NCI-H526 treated with DMSO at 0.1 percent for 48 hours (cell line): ENCODE measurements at places on chromosomes 12 and 14.

DNA sequence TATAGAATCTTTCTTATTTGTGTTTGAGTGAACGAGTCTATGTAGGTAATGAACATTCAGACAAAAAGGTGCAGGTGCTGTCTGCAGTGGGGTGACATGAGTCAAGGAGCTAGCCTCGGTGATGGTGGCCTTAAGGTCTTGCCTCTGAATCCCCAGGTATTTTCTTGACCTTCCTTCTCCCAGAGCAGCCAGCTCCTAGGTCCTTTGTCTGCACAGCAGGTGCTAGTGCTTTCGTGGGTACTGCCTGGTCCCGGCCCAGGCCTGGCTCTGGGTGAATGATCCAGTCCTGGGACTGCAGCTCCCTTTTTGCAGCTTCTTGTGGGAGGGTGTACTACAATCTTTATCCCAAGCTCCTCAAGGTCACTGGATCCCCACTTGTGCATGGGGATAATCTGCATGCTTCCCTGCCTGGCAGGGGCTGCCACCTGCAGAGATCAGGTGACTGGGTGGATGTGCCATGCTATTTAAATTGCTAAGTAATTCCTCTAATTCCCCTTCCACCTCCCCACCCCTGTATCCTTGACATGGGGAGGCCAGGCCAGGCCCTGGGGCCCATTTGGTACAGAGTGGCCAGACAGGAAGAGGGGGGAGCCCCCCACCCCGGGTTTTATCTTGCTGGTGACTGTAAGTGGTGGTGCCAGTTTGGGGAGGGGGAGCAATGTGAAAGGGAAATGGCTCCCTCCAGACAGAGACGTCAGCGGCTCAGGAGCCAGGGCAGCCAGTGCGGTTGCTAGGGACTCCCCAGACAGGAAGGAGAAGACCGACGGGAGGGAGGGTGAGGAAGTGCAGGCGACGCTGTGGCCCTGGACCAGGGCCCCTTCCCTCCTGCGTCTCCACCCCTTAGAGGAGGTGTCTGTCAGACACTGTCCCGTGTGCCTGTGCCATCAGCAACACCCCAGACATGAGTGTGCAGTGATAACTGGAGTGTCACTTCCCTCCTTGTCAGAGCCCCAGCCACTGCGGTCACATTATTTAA is 6.7 kb downstream of the VASH1 start:
- DNase-seq, result no peak

GRCh38 chr12:57835366-57836288 is 10.9 kb downstream of the CTDSP2 start:
- no peak for DNase-seq

- DNase-seq, result no peak
Measured at GRCh38 chr12:78085542-78086182, 255.0 kb downstream of the NAV3 start.

GRCh38 chr14:85060121-85060520 is 469.8 kb upstream of the FLRT2 start:
- DNase-seq, result no peak

- no peak for DNase-seq
Measured at GRCh38 chr14:65866448-65866847, 453.9 kb downstream of the FUT8 start.

DNA sequence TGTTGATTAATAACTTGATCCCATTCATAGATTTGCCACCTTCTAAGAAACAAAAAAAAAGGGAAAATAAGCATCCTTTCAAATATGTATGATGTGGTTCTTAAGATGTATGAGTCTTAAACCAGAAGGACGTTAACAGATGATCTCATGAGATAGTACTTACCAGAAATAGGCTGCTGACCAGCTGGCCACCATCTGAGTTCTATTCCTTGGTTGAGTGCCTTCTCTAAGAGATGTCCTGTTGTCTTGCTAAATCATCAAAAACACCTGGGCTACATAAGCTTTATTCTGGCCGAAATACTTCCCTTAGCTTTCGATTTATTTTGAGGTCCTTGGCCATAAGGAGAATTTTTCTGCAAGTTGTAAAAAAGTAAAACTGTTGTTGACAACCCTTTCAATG is 55.6 kb downstream of the GPR65 start:
- no peak for DNase-seq

- DNase-seq, result no peak
Measured at GRCh38 chr12:76708296-76708695, 55.6 kb upstream of the ZDHHC17 start.

GRCh38 chr14:45559626-45560025 is 306.6 kb upstream of the MIS18BP1 start:
- DNase-seq, result no peak

DNA sequence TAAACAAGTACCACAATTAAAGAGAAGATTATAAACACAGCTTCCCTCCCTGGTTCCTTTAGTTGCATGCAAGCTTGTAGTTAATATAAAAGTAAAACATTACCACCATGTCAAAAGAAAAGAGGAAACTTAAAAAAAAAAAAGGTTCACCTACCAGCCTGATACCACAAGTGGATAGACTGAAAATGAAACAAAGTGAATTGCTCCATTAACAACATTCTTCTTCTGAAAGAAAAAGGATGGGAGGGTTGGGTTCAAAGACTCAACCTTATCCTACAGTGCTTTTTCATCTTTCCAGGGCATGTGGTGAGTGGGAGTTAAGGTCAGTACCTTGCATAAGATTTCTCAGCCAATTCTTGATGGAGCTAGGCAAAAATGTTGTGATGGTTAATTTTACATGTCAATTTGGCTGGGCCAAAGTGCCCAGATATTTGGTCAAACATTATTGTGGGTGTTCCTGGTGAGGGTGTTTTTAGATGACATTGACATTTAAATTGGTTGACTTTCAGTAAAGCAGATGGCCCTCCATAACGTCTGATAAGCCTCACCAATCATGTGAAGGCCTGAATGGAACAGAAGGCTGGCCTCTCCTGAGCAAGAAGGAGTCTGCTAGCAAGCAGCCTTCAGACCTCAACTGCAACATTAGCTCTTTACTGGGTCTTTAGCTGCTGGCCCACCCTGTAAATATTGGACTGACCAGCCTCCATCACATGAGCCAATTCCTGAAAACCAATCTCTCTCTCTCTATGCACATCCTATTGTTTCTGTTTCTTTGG is 28.8 kb downstream of the VCPKMT start:
- no peak for DNase-seq

GRCh38 chr14:89327771-89328212 is 89.2 kb downstream of the FOXN3 start:
- DNase-seq, result no peak

- no peak for DNase-seq
Measured at GRCh38 chr12:67969134-67969802, 20.0 kb upstream of the IFNG-AS1 start.

DNA sequence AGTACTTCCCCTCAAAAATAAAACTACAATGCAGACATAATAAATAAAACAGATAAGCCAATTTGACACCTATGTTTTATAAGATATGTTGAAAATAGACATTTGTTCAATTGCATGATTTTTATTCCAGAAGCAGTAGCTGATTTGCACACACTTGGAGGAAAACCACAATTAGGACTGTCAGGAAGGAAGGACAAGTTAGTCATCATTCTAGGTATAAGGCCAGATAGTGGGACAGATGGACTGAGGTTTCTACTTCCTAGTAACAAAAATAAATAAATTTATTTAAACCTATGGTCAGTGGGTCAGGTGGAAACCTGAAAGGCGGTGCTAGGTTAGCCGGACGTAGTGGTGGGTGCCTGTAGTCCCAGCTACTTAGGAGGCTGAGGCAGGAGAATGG is 141.8 kb upstream of the RASSF8 start:
- DNase-seq, result no peak

DNA sequence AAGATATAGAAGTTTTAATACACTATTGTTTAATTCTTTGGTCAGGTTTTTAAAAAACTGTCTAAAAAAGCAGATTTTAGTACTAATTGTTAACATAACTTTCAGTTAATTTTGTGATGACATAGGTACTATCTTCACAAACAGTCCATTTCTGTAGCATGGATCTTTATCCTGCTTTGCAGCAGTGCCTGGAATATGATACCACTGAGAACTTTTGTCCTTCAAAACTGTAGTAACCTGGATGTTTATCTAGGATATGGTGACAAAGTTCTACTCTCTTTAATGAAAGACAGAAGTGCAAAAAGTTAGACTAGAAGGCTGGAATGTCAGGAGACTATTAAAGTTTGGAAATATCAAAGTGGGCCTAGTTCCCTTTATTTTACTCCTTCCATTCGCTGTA is 159.9 kb downstream of the SYNE2 start:
- no peak for DNase-seq

DNA sequence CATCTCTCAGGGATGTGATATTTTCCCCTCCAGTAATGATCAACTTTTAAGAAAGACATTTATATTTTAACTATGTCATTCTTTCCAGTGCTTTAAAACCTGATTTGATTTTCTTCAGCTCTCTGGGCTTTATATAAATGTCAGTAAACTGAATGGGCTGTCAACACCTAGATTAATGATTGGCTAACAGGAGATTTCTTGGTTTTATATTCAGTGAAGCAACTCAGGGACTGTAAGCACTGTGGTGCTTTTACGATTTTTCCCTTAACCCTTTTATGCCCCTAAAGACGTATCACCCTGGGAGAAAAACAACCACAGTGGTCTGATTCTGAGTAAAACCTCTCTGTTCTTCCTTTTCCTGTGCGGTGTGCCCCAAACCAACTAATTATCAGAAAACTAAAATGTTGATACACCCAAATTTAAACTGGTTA is 38.0 kb downstream of the PTGER2 start:
- DNase-seq, result no peak

- no peak for DNase-seq
Measured at GRCh38 chr12:102765736-102766135, 151.3 kb downstream of the PAH start.

GRCh38 chr14:71408362-71409030 is 501.2 kb downstream of the PCNX1 start:
- DNase-seq, result no peak

- DNase-seq, result no peak
Measured at GRCh38 chr12:27024291-27024690, 1.9 kb downstream of the MED21 start.
